ENCODE measurements at places on chromosomes 5 and 9. TPM values are rescaled to one million over a fixed set of nuclear protein-coding genes. Genes with fewer than 3 reads are reported as not detected.

AGXT2 gene
- not detected for total RNA-seq

SPATA31E1 gene
- total RNA-seq: not detected

SPINK6 gene
- total RNA-seq: not detected

GPR151 gene
- total RNA-seq: not detected

PAPPA gene
- total RNA-seq: 0.25 TPM

SEMA6A gene
- total RNA-seq: 2.0 TPM

FRMD3 gene
- 18.2 TPM for total RNA-seq

PDE8B gene
- total RNA-seq: not detected

SLC6A19 gene
- not detected for total RNA-seq

ICE1 gene
- total RNA-seq: 19.1 TPM

SPATA31A3 gene
- total RNA-seq: not detected

TICAM2 gene
- total RNA-seq: 2.7 TPM

PKD2L2 gene
- not detected for total RNA-seq

SNCAIP gene
- total RNA-seq: 5.7 TPM

CEP120 gene
- total RNA-seq: 10.4 TPM
